ENCODE measurements at places on chromosomes 1 and 21.

- H3K4me1 ChIP-seq: no peaks in the 10 kb centered on the region
- H3K27me3 ChIP-seq: no peaks in the 10 kb centered on the region
- no peak for DNase-seq
- no peaks in the 10 kb centered on the region for H3K36me3 ChIP-seq
- no peak overlapping the region for H3K4me3 ChIP-seq
- H3K27ac ChIP-seq: no peak overlapping the region
These were observed 10.3 kb upstream of the TEDDM1 start for GRCh38 chr1:182410620-182411273.

DNA sequence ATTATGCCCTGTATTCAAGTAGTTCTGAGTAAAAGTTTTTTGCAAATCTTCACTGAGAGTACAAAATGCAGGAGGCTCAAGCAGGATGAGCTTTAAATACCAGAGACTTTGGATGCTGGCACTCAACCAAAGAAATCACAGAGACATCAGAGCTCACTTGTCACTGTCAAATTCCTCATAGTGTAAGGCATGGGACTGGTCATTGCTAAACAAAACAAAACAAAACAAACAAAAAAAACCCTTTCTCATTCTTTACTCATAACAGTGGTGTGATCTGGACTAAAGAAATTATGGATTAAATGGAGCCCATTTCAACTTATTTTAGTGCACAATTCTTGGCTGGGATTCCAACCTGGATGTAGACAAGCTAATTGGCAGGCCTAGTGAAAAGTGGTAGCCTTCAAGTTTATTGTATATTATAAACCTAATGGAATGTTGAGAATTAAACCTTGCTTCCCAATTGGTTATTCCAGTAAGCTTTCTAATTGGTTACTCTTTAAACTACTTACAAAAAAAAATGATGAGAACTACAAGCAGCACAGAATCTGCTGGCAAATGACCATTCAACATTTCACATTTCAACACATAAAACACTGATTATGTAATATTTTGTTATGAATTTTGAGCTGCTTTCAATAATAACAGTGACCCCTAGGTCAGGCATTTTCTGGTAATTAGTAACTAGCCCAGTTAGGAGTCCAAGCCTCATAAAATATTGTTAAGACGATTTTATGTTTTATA lies 30.6 kb upstream of the NEK7 start:
- H3K27me3 ChIP-seq: no peaks in the 10 kb centered on the region
- H3K27ac ChIP-seq: no peak overlapping the region
- H3K4me1 ChIP-seq: no peaks in the 10 kb centered on the region
- DNase-seq: no peak
- H3K4me3 ChIP-seq: no peak overlapping the region

- H3K27ac ChIP-seq: no peak overlapping the region
- no peaks in the 10 kb centered on the region for H3K4me1 ChIP-seq
- H3K4me3 ChIP-seq: no peak overlapping the region
- H3K27me3 ChIP-seq: no peaks in the 10 kb centered on the region
These were observed 57.9 kb upstream of the HIVEP3 start for GRCh38 chr1:41976671-41977070.

GRCh38 chr21:31176080-31176551 lies 137.8 kb upstream of the KRTAP19-8 start:
- H3K4me1 ChIP-seq: peaks cover 22% of the 10 kb centered on the region
- no peak overlapping the region for H3K4me3 ChIP-seq
- no peak overlapping the region for H3K27ac ChIP-seq
- H3K27me3 ChIP-seq: no peaks in the 10 kb centered on the region
- H3K36me3 ChIP-seq: no peaks in the 10 kb centered on the region

- H3K4me3 ChIP-seq: no peak overlapping the region
- DNase-seq: no peak
- no peak overlapping the region for H3K27ac ChIP-seq
- H3K4me1 ChIP-seq: no peaks in the 10 kb centered on the region
- H3K27me3 ChIP-seq: no peaks in the 10 kb centered on the region
These were observed 198.5 kb downstream of the PLA2G4A start for GRCh38 chr1:187027253-187027652.

- no peaks in the 10 kb centered on the region for H3K4me1 ChIP-seq
- no peaks in the 10 kb centered on the region for H3K36me3 ChIP-seq
- H3K27ac ChIP-seq: no peak overlapping the region
These were observed 49.4 kb upstream of the KIAA1614 start for GRCh38 chr1:180863158-180863775.

- no peak overlapping the region for H3K27ac ChIP-seq
- no peaks in the 10 kb centered on the region for H3K36me3 ChIP-seq
- peaks cover 57% of the 10 kb centered on the region for H3K4me1 ChIP-seq
- H3K4me3 ChIP-seq: peak overlapping the region; percentile 90
These were observed 2.4 kb downstream of the ARID1A start for GRCh38 chr1:26697978-26698849.

GRCh38 chr1:246775531-246776385 lies 51.5 kb downstream of the SCCPDH start:
- no peaks in the 10 kb centered on the region for H3K36me3 ChIP-seq
- H3K4me3 ChIP-seq: no peak overlapping the region
- H3K4me1 ChIP-seq: no peaks in the 10 kb centered on the region

GRCh38 chr1:52725903-52726264 lies 369 bp upstream of the ZYG11B start:
- H3K4me1 ChIP-seq: peaks cover 16% of the 10 kb centered on the region
- H3K27ac ChIP-seq: no peak overlapping the region
- no peaks in the 10 kb centered on the region for H3K36me3 ChIP-seq
- no peaks in the 10 kb centered on the region for H3K27me3 ChIP-seq

DNA sequence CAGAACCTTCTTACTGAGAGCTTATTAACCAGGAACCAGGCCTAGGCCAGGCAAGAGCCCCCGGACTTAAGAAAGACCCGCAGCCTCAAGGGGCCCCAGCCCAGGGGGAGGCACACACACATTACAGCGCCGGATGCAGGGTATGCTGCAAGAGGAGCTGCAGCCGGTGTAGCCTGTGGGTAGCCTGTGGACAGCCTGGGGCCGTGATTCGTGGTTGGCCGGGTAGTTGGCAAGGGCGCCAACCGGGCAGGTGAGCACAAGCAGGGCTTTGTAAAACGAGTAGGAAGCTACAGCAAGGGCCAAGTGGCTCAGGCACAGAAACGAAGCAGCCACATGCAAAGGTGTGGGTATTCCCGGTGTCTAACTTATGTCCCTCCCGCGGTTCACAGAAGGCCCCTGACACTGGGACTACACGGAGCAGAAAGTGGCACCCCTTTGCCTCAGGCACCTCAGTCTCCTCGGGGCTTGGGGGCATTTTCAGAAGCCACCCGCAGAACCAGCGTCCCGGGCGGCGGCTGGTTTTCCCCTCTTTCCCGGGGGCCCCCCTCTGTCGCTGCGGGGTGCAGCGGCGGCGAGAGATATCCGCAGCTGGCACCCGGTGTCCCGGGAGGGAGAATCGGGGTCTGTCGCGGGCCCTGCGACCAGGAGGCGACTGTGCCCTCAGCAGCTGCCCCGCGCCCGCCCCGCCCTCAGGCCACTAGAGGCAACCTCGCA lies 40.8 kb downstream of the KIAA1614 start:
- no peaks in the 10 kb centered on the region for H3K27me3 ChIP-seq
- peaks cover 12% of the 10 kb centered on the region for H3K4me1 ChIP-seq
- H3K27ac ChIP-seq: no peak overlapping the region
- no peak overlapping the region for H3K4me3 ChIP-seq

- H3K27me3 ChIP-seq: no peaks in the 10 kb centered on the region
- peak; percentile 61 for DNase-seq
- H3K4me1 ChIP-seq: no peaks in the 10 kb centered on the region
- no peaks in the 10 kb centered on the region for H3K36me3 ChIP-seq
These were observed 79.3 kb downstream of the HMCN1 start for GRCh38 chr1:185813401-185813979.

DNA sequence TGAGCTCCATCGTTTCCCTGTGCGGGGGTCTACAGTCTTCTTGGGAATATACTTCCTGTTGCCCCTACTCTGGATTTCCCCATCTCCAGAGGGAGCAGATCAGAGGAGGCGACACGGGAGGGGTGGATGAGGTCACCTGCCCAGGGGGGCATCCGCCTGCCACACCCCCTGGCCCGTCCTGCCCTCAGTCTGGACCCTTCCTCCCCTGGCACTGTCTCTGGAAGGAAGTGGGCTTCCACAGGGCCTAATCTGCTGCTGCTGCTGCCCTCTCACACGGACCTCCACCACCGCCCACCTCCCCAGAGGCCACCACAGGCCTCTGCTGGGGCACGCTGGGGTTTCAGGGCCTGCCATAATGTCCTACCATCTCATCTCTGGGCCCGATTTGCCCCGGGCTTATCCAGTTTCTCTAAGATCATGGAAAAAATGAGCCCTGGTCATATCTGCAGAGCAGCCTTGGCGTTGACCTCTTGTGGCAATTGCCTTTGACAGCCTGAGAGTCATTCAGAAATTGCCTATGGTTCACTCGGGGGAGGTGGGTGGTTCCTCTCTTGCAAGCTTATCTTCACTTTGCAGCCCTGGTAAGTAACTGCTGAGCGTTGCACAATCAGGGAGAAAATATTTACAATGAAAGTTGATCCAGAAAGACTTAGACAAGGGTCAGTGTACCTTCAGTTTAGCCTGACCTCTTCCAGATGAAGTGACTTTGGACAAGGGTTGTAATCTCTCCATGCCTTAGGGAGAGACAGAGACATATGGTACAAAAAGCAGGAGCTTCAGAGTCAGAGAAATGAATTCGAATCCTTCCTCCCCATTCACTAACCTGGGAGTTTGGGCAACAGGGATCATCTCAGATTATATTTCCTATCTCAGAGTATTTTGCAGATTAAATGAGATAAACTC lies 252.4 kb downstream of the TOMM20 start:
- DNase-seq: no peak
- H3K4me3 ChIP-seq: no peak overlapping the region
- peaks cover 9% of the 10 kb centered on the region for H3K4me1 ChIP-seq
- no peaks in the 10 kb centered on the region for H3K36me3 ChIP-seq

DNA sequence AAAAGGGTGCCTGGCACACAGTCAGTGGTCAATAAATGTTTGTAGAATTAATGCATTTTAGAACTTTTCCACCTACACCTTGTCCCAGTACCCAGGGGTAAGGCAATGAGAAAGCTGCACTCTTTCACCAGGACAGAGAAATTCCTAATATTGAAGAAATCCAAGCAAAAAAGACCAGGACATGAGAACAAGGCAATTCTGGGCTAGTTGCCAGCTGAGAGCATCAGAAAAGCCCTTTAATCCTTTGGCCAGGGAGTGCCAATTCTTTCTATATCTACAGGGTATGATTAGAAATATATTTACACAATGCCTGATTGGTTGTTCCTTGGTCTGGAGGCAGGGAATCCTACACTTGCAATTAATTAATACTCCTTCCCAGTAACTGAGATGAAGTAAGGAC lies 492.4 kb upstream of the NFIA start:
- H3K4me1 ChIP-seq: no peaks in the 10 kb centered on the region
- H3K4me3 ChIP-seq: no peak overlapping the region
- no peak for DNase-seq
- no peaks in the 10 kb centered on the region for H3K27me3 ChIP-seq
- no peak overlapping the region for H3K27ac ChIP-seq

GRCh38 chr1:19329188-19329587 lies 17.1 kb downstream of the SLC66A1 start:
- H3K36me3 ChIP-seq: no peaks in the 10 kb centered on the region
- H3K27me3 ChIP-seq: no peaks in the 10 kb centered on the region
- no peak for DNase-seq
- no peak overlapping the region for H3K27ac ChIP-seq

- H3K27me3 ChIP-seq: no peaks in the 10 kb centered on the region
- no peaks in the 10 kb centered on the region for H3K36me3 ChIP-seq
- no peak for DNase-seq
- H3K4me3 ChIP-seq: no peak overlapping the region
These were observed 283.2 kb downstream of the SETD4 start for GRCh38 chr21:35777081-35777480.

DNA sequence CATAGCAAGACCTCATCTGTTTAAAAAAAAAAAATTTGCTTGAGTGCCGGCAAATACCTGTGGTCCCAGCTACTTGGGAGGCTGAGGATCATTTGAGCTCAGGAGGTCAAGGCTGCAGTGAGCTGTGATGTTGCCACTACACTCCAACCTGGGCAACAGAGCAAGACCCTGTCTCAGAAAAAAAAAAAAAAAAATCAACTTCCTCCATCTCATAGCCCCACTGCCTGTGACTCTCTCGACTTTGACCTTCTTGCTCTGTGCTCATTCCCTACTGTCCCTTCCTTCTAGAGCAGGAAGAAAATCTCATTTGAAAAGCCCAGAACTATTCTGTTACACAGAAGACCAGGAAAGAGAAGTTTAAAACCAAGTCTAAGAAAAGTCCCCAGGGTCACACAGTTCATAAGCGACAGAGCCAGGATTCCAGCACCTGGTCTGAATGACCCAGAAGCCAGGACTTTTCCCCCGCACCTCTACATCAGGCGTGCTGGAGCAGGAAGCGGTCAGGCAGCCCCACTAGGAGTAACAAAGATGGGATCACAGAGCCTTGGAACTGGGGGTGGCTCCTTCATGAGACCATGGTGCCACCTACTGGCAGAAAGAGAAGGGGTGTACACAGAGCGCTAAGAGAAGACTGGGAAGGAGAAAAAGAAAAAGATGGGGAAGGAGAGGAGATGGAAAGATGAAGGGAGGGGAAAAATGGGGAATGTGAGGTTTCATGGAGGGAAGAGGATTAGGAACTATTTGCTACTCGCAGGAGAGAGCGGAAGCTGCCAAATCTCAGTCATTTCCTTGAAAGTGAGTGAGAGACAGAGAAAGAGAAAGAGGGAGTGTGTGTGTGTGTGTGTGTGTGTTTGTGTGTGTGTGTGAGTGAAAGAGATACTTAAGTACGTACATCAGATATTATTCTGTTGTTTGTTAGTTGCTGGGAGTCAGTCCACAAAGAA lies 3.1 kb upstream of the P3R3URF start:
- no peaks in the 10 kb centered on the region for H3K36me3 ChIP-seq
- peak; percentile 93 for DNase-seq
- H3K4me1 ChIP-seq: no peaks in the 10 kb centered on the region
- no peaks in the 10 kb centered on the region for H3K27me3 ChIP-seq

- H3K4me1 ChIP-seq: no peaks in the 10 kb centered on the region
- H3K27ac ChIP-seq: no peak overlapping the region
- no peak for DNase-seq
- H3K27me3 ChIP-seq: no peaks in the 10 kb centered on the region
- no peaks in the 10 kb centered on the region for H3K36me3 ChIP-seq
These were observed 27.2 kb downstream of the TCEANC2 start for GRCh38 chr1:54080598-54081049.

DNA sequence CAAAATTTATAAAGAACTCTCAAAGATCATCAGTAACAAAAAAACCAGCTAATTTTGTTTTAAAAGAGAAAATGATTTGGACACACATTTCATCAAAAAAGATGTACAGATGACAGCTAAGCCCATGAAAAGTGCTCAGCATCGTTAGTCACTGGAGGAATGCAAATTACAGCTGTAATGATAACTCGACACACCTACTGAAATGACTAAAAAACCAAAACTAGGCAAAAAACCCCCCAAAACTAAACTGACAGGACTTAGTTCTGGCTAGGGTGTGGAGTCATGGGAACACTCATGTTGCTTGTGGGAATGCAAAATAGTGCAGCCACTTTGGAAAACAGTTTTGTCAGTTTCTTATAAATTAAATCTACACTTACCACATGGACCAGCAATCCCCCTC lies 59.5 kb downstream of the CNIH3 start:
- H3K27ac ChIP-seq: no peak overlapping the region
- no peak for DNase-seq
- peaks cover 7% of the 10 kb centered on the region for H3K4me1 ChIP-seq
- H3K36me3 ChIP-seq: no peaks in the 10 kb centered on the region
- H3K27me3 ChIP-seq: no peaks in the 10 kb centered on the region

GRCh38 chr1:1431845-1432273 lies 3.6 kb upstream of the VWA1 start:
- DNase-seq: peak; percentile 53
- H3K36me3 ChIP-seq: no peaks in the 10 kb centered on the region
- H3K4me1 ChIP-seq: peaks cover 54% of the 10 kb centered on the region
- H3K27ac ChIP-seq: no peak overlapping the region
- no peak overlapping the region for H3K4me3 ChIP-seq
